Fibroblast of skin of scalp (primary cell): ENCODE measurements at places on chromosomes 3 and 15.

DNA sequence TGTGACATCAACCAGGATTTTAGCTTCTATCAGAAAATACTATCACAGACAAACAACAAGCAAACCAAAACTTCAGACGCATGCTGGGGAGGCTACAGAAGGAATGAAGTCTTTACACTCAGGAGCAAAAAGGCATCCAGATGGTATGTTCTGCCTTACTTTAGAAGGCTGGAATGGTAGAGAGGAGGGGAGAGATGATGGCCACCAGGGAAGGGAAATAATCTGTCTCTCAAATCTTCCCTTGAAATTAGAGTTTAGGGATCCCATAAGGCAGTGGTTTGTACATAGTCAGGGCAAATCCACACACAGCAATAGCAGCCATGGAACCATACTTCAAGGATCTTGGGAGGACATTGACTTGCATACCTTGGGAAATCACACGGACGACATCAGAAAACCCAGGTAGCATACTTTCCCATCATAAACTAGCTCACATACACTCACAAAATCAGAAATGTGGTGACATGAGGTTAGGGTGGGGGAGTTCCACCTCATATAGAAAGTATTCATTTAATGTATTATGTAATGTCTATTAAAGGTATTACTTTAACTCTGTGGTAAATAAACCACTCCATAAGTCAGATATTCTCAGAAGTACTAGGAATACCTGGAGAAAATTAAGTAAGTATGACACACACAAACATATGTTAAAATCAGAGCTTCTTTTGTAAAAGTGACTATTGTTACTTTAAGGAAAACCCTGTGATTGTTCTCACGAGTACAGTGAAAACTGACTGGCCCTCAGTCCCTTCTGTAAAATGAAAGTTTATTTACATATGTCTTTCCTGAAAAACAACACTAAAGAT is 9.4 kb downstream of the BTLA start:
- no peak for DNase-seq

DNA sequence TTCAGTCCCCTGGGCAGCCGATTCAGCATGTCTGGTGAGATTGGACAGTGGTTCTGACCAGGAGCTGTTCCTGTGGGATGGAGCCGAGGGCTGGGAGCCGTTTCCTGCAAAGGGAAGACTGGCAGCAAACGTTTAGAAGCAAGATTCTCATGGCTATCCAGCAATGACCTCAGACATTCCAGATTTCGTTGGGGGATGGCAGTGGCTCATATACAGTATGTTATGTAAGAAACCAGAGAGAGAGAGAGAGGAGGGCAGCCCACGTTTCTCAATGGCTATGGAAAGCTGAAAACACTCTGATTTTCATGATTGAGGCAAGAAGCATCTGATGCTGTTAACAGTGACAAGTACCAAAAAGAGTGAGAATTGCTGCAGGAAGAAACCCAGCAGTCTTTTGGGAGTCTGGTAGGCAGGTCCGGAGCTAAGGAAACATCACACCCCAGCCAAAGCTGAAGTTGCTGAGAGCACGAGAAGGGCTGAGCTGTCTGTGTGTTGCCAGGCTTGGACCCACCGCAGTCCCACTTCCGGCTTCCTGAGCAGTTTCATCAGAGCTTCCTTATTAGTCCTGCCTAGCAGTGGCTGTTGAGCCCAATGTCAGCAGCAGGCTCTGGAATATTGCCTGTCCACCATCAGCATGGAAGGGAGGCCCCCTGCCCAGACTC is 25.6 kb upstream of the VPS8 start:
- peak; percentile 98 for DNase-seq

DNA sequence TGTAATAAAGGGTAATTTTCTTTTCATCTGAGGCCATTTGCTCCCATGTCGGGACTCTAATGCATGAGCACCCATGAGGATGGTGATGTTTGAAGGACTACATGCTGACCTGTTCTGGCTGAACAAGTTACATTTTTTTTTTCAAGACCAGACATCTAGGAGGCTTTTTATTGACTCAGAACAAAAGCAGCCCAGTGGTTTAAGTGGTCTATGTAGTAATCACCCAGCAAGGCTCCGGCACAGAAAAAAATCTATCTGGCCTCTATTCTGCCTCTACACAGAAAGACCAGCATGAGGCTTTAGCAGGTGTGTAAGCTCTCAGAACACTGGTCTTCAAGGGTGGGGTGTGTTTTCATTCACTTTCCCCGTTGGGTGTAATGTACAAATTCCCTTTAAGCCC is 95.1 kb upstream of the ZBED2 start:
- DNase-seq, result peak; percentile 60

- peak; percentile 98 for DNase-seq
Measured at GRCh38 chr15:28977377-28978010, 91.7 kb downstream of the APBA2 start.

DNA sequence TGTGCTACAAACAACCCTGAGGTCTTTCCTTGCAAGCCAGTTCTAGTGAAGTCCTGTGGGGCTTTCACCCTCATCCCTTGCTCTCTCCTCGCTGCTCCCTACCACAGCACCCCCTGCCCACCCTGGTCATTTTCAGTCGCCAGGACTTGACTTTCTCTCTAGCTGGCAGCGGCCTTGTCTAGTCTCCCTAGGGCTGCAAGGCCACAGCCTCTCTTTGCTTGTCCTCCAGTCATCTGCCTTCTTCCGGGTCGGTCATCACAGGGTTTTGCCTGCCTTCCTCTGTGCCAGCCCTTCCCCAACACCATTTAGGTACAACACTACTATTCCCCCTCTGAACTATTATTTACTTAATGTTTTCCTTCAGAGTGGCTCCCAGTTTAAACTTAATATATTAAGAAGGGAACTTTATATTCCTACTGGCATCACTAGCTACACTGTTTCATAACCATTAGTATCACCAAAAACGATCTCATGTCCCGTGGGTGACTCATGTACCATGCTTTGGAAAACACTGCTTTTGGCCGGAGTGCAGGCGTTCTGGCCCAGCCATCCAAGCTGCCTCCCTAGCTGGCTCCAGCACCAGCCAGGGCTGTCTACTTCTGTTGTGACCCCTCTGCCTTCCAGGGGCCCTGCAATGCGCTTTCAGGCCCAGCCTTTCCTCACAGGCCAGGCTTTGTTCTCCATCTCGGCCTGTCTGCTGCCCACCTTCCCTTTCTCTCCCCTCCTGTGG is 21.4 kb downstream of the FAH start:
- peak; percentile 21 for DNase-seq

- no peak for DNase-seq
Measured at GRCh38 chr15:37109168-37109871, 9.0 kb upstream of the MEIS2 start.

- no peak for DNase-seq
Measured at GRCh38 chr3:184538666-184539431, 22.7 kb upstream of the EPHB3 start.

GRCh38 chr3:87503900-87504498 is 227.6 kb upstream of the POU1F1 start:
- DNase-seq, result peak; percentile 76

- DNase-seq, result peak; percentile 58
Measured at GRCh38 chr3:58588030-58588614, 10.9 kb upstream of the FAM107A start.

DNA sequence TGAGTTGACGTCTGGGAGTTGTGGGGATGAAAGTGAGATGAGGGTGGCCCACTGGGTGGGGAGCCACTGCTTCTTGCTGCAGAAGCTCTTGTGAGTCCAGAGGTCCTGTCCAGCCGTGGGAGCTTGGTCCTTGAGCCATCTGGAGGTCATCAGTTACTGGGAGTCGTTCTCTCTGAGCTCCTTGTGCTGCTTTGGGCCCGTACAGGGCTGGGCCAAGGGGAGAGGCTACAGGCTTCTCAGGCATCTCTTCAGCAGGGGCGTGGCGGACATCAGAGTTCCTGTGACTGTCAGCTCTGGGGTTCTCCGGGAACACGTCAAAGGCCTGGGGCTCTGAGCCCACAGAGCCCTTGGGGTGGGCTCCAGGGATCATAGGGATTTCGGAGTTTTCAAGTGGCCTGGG is 2.6 kb downstream of the PRRT3 start:
- no peak for DNase-seq

GRCh38 chr3:192636517-192637444 is 90.6 kb downstream of the FGF12 start:
- DNase-seq, result no peak

DNA sequence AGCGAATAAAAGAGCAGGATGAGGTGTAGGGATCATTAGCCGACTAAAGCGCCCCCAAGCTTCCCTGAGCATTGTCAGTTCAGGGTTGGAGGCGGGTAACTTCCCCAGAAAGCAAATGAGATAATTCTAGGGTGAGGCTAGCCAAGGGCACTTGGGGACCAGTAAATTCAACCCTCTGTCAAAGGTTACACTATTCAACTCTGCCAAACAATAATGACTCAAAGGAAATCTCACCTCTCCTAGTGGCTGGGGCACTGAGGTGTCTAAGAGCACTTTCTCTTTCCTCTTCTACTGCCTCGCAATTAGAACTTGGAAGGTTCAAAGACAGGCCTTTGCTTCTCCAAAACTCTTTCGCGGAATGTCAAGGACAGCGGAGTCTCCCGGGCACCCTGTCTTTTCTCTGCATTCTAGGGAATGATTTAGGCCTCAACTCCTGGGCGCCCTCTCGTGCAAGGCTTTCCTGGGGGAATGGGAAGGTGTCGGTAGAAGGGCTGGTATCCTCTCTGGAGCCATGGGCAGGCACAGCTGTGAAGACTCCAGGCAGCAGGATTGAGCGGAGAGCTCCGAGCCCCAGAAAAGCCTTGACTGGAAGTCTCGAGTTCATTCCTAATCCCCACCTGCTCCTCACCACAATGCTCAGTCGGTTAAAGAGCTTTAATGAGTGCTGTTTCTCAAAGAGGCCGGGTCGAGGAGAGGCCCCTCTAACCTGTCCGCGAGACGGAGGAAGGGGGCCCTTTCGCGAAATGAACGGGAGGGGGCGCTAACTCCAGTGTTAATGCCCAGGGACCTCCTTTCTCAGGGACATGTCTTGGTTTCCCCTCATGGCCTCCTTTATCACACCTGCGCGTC is 21.9 kb downstream of the ZIC4 start:
- DNase-seq, result no peak

DNA sequence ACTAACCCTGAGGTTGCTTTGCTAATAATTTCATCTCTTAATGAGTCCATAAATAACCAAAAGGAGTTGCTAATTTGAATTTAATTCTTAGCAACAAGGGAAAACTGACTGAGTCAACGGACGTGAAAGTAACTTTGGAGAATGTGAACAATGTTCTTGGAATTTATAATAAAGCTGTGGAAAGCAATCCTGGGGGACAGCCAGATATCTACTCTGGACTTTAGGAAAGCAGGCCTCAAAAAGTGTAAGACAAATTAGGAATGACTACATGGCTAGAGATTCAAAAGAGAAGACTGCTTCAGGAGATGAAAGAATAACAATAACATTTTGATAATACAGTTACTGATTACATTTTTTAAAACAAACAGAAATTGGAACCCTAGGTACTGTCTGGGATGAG is 318.4 kb upstream of the COL8A1 start:
- peak; percentile 94 for DNase-seq

DNA sequence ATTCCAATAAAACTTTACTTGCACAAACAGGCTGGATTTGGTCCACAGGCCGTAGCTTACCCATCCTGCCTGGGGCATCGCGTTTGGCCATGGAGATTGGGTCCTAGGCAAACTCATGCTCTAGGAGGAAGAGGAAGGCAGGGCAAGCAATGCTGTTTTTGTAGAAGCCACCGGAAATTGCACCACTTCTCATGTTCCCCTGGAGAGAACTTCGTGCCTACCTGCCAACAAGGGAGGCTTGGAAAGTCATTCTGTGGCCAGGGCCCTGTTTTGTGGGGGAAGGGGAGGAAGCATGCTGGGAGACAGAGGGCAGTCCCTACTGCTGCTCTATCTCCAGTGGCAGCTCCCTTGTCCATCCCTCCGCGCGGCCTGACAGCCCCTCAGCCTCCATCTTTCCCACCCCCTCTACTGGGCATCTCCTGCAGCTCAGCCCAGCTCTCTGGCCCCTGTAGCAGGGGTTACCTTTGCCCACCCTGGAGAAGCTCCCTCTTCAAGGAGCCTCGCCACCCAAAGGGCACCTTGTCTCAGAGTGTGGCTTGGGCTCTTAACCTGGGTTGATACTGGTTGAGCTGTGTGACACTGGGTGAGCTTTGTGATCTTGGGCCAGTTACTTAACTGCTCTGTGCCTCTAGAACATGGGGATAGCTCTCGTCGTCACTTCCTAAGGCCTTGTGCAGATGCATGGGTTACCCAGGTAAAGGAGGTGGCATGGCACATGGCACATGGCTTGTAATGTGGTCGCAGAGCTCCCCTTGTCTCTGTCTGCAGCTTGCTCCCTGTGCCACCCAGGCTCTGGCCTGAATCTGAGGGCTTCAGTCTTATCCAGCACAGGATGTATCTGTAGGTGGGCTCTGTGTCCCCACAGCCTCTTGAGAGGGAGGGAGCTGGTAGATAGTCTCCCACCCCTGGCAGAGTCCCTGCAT is 6.1 kb downstream of the ABTB1 start:
- DNase-seq, result no peak

- DNase-seq, result no peak
Measured at GRCh38 chr3:187450431-187451190, 82.4 kb downstream of the RTP4 start.

DNA sequence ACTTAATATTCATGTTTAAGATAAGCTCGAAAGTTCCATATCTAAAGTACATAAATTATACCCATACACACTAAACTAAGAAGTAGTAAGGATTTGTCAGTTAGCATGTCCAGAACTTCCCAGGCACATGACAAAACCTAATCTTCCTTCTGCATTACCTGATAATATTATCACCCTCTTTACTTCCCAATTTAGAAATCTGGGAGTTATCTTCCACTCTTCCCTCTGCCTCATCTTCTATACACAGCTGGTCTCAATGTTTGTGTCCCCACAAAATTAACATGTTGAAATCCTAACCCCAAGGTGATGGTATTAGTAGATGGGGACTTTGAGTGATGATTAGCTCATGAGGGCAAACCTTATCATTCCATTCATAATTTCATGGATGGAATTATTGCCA is 15.3 kb downstream of the GABPB1 start:
- DNase-seq, result no peak

DNA sequence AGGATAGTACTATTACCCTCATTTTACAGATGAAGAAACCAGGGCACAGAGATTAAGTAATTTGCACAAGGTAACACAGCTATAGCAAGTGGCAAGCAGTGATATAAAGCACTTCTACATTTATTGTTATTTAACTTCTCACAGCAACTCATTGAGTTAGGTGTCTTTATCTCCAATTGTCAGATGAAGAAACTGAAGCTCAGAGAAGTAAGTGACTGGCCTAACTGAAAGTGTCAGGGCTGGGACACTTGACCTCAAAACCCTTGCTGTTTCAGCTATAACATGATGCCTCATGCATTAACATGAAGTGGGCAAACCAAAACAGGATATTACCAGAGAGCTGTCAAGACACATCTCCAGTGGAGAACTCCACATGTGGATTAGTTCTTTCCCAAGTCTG is 65.8 kb upstream of the LEKR1 start:
- no peak for DNase-seq

DNA sequence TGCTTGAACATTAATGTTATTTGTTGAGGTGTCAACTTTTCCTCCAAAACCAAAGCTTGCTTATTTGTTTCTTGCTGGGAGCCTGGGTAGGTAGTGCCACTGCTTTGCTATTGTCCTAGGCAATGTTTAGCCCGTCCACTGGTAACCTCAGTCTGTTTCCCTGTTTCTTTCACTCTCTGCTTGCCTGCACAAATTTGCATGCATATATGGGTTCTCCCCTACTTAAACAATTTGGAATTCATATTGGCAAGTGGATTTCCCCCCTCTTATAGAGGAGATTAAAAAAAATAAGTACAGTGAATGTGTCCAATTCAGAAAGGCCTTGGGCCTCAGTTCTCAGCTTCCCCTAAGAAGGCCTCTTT is 45.0 kb upstream of the BOC start:
- no peak for DNase-seq

- DNase-seq, result no peak
Measured at GRCh38 chr3:130644628-130645253, 101.9 kb downstream of the PIK3R4 start.
